ENCODE measurements at places on chromosomes 13 and 19.

DNA sequence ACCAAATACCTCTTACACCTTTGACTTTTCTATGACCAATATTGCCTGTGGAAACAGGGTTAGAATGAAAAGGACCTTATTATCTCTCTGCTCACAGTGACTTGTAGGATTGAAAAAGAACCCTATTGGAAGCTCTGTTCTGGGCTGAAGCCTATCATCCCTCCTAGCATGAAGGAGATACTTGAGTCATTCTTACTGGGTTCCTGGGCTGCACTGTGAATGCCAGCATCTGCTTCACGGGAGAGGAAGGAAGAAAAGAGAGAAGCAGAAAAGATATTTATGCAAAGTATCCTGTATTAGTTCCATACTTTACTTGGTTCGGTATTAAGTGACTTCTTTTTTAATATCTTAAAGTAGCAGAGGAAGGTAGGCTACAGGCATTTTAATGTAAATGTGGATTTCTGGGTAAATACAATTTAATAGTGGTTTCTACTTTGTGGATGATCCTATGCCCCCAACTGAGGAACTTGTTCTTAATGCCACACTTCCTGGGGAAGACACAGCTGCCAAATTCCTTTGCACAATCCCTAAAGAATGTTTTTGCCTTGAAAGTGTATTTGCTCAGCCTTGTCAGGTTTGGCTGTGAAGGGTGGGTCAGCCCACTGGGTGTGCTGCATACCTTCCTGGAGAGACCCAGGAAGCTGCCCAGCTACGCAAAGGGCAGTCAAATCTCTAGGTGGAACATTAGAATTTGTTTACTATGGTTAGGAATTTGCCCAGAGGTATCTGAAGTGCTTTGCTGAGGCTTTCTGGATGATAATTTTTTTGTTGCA is 13.7 kb upstream of the SCEL start:
- DNase-seq, result peak; percentile 14

GRCh38 chr13:19961924-19962323 is 3.4 kb downstream of the ZMYM2 start:
- no peak for DNase-seq

DNA sequence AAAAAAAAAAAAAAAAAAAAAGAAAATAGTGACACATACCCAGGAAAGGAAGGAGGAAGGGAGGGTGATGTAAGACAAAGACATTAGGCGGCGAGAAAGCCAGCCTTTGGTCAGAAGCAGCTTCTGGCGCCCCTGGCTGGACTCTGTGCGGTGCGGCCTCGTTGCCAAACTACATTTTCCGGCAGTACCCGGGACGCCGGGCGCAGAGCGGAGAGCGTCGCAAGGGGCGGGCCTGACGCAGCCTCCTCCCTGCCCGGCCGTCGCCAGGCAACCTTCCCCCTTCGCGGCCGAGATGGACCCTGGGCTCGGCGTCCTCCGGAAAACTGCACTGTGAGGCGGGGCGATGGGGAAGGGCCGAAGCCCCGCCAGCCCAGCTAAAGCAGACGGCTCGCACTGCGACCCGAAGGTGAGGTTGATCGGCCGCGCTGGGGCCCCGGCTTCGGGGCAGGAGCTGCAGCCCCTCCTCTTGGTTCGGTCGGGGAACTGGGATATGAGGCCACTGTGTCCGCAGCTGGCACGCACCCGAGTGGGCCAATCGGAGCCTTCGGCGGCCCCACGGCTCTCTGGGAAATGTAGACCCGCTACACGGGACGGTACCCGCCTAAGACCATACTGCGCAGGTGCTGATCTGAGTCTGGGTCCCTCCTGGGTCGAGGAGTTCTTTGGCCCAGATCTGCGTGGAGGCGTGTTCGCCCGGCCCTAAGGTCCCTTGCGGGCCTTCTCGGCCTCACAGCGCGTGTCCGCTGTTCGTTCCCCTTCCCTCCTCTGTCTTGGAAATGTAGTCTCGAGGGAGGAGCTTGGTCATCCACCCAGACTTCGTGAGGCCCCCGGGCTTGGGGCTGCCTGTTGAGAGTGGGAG is 2.3 kb upstream of the MZF1 start:
- peak; percentile 91 for DNase-seq

- no peak for DNase-seq
These were observed 2.6 kb upstream of the BCAM start for GRCh38 chr19:44806291-44806690.

GRCh38 chr13:111968336-111969010 is 98.5 kb upstream of the SOX1 start:
- DNase-seq, result no peak

DNA sequence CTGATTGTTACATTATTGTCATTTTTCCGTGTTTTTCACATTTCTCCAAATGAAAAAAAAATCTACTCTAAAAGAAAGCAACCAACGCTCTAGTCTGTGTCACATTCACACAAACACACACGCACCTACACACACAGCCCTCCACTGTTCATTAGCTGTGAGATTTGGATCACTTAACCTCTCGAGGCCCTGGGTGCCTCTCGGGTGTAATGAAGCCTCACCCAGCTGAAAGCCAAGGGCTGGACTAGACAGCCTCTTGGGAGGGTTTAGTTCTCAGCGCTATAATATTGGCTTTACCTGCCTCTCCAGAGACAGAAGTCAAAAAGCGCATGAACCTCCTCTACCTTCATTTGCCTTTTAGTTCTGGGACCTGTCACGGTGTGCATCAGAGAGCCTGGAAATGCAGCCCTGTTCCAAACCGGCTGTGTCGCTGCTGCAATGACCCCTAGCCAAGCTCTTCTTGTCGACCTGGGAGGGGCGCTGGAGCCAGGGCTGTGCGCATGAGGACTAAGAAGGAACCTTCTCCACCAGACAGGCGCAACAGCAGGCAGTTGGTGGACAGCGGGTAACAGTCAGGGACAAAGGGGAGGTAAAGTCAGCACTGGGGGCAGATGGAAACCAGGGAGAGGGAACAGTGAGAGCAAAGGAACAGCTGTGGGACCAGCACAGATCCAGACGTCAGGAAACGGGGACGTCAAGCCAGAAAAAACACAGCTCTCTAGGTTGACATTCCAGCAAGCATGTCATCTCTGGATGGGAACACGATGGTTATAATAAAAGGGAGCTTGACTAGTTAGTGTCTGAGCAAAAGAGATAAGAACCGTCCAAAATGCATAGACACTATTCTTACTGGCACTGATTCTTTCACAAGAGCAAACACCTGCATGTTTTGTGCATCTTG is 375.9 kb downstream of the EFNB2 start:
- DNase-seq, result no peak

DNA sequence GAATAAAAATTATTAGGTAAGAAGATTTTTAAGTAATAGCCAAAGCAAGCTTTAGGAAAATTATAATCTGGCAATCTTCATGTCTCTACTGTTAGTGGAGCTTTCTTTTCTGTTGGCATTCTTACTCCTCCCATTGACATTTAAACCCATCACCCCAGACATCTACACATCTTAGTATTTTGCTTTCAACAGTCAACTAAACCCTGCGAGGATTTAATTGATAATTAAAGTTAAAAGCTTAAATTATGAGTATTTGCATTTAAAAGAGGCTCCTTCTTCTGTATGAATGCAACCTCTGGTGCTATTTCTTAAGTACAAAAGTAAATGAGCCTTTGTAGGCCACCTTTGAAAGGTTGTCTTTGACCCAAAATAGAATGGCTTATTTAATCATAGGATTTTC is 148.1 kb downstream of the DACH1 start:
- no peak for DNase-seq

GRCh38 chr13:26540334-26540733 is 17.1 kb upstream of the WASF3 start:
- DNase-seq, result no peak

- DNase-seq, result peak; percentile 33
These were observed 432 bp downstream of the ZNF611 start for GRCh38 chr19:52734331-52734892.

DNA sequence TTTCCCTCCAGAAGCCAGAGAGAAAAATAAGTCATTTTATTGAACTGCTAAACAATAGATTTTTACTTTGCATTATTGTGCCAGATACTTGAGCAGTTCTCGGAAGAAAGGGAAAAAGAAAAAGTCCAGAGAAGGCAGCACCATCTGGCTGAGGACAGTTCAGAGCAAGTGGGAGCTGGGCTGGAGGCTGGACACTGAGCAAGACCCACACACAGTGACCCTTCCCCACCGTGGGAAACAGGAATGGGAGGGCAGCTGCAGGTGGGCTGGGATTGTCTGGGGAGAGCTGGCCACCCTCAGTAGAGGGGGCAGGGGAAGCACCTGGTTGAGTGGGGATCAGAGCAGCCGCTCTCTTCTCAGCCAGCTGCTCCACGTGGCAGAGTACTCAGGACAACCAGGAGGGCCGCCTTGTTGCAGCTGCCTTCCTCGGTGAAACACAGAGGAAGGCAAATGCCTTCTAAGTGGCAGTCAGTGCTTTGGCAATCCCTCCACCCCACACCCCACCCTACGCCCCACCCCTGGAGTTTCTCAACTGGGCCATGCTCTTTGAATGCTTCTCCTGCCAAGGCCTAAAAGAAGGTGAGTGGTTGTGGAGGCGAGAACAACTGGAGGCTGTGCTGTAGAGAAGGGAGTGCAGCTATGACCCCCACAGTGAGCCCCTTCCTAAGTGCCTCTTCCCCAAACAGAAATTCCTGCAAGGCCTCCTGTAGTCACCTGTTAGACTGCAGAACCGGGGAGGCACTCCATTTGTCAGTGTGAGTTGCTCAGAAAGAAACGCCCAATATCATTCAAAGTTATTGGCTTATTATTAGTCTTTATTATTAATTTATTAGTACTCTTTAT is 179.3 kb downstream of the ZIC5 start:
- no peak for DNase-seq

DNA sequence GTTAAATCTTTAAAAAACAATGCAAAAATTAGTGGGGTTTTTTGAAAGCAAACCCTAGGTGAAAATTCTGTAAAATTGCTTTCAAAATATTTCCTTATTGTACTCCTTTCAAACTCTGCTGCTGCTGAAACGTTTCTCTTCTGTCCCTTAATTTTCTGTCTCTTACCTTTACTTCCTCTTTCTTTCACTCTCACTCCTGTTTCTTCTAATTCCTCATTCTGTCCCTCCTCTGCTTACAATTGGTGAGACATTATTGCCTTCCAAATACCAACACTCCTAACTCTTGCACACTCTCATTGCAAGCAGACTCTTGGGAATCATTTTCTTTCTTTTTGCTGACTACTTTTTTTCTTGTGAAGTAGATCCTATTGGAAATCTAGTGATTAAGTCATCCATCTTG is 685.6 kb upstream of the SLITRK1 start:
- DNase-seq, result no peak

DNA sequence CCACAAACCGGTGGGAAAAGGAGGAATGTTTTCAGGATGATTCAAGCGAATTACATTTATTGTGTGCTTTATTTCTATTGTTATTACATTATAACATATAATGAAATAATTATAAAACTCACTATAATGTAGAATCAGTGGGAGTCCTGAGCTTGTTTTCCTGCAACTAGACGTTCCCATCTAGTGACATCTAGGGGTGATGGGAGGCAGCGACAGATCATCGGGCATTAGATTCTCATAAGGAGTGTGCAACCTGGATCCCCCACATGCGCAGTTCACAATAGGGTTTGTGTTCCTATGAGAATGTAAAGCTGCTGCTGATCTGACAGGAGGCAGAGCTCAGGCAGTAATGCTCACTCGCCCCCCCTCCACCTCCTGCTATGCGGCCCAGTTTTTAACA is 54.5 kb downstream of the SPTBN4 start:
- no peak for DNase-seq

- no peak for DNase-seq
These were observed 395.8 kb upstream of the KLF12 start for GRCh38 chr13:74530011-74530410.

- DNase-seq, result peak; percentile 69
These were observed 215.3 kb downstream of the KLF5 start for GRCh38 chr13:73274147-73274546.

GRCh38 chr19:46220038-46220615 is 9.4 kb upstream of the IGFL1 start:
- no peak for DNase-seq

GRCh38 chr13:100039740-100040139 is 49.2 kb upstream of the PCCA start:
- DNase-seq, result peak; percentile 27

GRCh38 chr13:113548778-113549621 is 35.6 kb upstream of the TFDP1 start:
- no peak for DNase-seq

DNA sequence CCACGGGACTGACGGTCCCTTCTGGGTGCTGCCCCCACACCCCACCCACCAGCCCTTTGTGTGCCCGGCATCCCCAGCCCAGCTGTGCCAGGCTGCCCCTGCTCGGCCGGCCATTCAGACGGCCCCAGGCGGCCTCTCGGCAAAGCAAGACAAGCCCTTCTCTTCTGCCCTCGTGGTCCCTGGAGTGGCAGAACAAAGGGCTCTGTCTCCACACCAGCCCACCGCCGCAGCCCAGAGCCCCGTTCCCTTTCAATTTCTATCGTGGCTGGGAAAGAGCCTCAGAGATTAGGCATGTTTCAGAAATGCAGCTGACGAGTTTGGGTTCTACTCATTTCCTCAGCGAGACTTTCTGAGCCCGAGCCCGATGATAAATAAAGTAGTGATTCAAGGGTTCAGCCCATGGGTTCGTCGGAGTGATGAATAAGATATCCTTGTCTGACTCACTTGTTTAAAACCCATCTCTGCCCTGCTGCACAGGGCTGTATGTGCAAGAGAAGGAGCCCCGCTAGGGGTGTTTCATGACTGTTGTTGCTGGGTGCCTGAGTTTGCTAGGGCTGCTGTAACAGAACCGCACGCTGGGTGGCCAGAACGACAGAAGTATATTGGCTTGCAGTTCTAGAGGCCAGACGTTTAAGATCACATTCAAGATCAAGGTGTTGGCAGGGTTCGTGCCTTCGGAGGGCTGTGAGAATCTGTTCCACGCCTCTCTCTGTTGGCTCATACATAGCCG is 4.3 kb downstream of the MYO9B start:
- peak; percentile 99 for DNase-seq

- peak; percentile 6 for DNase-seq
These were observed 253.7 kb upstream of the RXFP2 start for GRCh38 chr13:31485651-31486051.

DNA sequence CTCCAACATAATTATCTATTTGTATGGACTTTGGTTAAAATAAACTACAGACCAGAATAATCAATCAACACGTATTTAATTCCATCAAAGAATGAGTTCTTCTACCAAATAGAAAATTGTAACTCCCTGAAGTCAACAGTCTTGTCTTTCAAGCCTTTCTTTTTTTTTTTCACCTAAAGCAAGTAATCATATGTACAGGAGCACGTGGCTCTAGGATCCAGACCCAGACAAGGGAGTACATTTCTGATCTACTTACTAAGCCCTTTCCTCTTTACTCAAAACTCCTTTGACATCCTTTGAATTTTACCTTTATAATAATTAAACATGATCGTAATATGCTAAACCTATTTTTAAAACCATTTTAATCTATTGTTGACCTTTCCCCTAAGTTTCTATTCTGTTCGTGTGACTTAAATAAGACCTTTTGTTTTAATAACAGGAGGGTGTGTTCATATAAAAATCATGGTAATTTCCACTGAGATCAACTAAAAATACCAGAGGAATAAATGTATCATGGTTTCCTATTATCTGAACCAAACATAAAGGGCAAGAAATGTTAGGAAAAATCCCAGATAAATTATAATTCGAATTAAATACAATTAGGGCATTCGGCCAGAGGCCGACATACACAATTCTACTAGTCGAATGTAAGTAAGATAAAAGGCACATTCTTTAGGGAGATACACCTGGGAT is 1.7 kb downstream of the SLC7A1 start:
- DNase-seq, result no peak

Measured in EL (cell line).